H4 (cell line): ENCODE measurements at places on chromosomes 3 and 15. TPM values are rescaled to one million over a fixed set of nuclear protein-coding genes. Genes with fewer than 3 reads are reported as not detected.

GJD2 gene
- total RNA-seq, result not detected in 2 replicates

DNA sequence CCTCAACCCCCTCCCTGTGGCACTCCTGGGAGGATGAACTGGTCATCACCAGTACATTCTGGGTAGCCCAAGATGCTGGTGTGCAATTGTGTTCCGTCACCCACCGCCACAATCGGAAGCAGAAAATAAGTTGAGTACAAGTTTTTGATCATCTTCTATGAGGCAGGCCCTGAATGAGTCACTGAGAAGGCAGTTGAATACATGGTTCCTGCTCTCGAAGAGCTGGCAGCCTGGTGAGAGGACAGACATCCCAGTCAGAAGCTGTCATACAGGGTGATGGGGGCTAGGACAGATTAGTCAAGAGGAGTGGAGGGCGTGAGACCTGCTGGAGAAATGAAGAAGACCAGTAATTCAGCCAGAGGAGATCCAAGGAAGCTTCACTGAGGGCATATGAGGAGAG, 6.2 kb downstream of the CEMIP start:
- no peak for DNase-seq

DNA sequence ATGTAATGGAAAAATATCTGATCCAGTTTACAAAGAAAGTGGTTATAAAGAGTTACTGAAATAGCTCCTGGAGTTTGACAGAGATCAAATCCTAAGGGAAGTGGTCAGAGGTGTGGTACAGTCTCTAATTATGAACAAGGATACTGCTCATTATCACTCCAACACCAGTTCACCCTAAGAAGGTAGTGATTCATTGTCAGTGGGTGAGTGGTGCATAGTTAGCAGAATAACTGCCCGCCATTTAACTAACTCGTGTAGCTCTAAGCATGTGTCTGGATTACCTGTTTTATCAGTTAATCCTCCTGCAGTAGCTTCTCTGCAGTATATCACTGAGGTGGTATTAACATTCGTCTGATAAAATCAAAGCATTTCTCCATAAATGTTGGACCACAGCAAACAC, 700.1 kb downstream of the NLGN1 start:
- no peak for DNase-seq

DNA sequence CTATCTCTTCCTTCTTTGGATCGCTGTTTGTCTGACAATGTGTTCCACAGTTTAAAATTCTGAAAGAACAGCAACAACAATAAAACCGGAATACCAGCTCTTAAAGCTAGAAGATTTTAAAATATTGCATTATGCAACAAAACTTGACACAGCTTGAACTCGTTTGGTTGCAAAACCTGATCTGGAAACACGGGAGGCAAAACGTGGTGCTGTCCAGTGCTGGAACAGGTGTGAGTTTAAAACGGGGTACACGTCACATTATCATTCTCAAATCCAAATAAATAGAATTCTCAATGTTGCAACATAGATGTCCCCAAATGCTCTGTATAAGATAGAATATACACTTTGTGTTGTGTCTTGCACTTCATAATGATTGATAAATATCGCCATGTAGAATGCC, 110.9 kb upstream of the LYSMD4 start:
- no peak for DNase-seq

DNA sequence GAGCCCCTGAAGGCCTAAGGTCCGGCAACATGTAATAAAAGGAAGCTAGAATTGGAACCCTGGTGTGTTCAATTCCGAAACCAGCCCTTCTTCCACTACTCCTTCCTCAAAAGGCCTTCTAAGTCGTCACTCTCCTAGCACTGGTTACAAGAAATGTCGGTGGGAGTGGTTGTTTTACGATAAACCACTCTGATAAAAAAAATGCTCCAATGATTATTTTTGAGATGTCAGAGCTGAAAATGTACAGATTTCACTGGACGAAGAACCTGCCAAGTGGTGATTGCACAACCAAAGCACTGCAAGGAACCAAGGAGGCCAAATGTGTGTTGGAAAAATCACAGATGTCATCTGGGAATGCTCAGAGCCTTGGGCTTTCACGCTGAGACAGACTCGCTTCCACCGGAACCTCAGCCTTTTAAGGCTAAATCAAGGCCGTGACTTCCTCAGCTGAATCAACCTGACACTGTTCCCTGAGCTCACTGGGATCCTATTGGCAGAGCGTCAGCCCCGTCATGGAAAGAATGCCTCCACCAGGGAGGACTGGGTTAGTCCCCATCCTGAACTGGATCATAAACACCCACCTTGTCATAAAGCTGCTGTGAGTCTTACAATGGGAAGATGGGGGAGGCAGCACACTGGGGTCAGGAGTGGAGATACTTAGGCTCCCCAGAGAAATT, 108.1 kb upstream of the THBS1 start:
- no peak for DNase-seq

GRCh38 chr3:33039628-33040027, 57.3 kb downstream of the GLB1 start:
- DNase-seq, result no peak

MNS1 gene
- 0.62 and 0.66 TPM in 2 replicates for total RNA-seq

- DNase-seq, result no peak
Measured at GRCh38 chr15:73258271-73259108, 110.3 kb downstream of the HCN4 start.

DNA sequence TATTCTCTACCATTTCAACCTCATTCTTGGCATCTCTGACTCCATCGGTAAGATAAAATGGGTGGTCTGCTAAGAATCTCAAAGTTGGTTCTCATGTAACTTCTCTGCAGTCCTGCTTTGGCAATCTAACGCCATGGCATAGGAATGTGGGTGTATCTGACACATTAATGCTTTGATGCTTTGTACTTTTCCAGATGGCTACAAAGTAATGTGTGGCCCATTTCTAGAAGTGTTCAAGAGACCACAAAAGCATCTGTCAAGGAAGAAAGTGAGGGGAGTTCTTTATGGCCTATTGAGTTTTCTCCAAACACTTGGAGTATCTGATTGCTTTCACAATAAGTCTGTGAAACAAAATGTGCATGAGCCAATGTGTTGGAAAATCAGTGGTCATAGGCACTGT, 339.9 kb upstream of the TGFBR2 start:
- no peak for DNase-seq

DNA sequence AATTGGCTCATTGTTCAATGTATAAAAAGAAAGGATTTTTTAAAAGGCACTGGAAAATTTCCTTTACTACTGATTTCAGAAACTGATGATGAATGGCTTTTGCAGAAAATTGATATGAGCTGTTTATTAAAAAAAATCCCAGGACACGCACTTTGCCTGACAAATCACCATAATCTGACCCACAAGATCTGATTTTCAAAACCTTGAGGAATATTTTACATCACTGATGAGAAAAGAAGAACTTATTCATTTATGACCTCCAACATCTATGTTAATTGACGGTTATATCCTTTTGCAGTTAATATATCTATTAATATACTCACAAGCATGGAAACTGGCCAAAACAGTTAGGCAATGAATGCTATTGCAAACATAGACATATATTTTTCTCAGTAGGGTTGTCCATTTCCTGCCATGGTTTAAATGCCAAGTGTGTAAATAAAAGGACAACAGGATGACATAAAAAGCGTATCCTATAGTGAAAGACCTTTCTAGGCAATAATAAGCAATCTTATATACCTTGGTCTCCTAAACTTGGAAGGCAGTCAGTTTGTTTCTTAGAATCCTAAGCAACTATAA, 109.7 kb upstream of the SLC7A14 start:
- DNase-seq, result no peak

DNA sequence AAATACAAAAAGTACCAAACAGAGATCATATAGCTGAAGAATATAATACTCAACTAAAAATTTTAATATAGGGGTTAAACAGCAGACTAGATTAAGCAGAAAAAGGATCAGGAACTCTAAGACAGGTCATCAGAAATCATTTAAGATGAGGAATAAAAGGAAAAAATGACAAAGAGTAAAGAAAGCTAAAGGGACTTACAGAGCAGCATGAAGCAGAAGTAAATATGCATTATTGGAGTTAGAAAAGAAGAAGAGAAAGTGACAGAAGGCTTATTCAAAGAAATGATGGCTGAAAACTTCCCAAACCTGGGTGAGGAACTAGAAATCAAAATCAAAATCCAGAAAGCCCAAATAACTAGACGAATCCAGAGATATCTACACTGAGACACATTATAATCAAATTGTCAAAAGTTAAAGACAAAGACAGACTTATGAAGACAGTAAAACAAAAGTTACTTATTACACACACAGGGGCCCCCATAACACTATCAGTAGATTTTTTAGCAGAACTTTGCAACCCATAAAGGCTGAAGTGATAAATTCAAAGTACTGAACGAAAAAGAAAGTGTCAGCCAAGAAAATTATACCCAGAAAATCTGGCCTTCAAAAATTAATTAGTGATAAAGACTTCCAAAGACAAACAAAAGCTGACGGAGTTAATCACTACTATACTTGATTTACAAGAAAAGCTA, 95.6 kb downstream of the SCAPER start:
- DNase-seq, result no peak
